ENCODE measurements at places on chromosomes 1 and 21. TPM values are rescaled to one million over a fixed set of nuclear protein-coding genes. Genes with fewer than 3 reads are reported as not detected.
A peak's percentile ranks its signal among the peaks of the same experiment; 100 is the strongest.

DNA sequence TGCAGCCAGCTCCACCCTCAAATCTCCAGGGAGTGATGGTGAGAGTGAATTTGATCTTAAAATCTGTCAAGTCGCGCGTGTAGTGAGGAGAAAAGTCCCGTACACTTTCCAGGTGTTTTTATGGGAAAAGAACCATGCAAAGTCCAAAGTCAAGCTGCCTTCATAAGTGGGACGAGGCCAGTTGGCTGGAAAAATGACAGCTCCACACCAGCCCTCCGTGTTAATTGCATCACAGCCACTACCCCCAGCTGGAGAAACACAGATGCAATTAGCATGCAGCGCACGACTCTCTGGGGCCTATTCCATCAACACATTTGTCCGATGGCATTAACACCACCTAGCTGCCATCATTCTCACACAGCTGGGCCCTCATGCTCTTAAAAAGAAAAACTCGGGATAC lies 68.4 kb downstream of the KLHDC7A start:
- H3K4me3 ChIP-seq = no peak overlapping the region
- H3K27me3 ChIP-seq = no peaks in the 10 kb centered on the region
- H3K36me3 ChIP-seq = no peaks in the 10 kb centered on the region
- H3K4me1 ChIP-seq = no peaks in the 10 kb centered on the region
- DNase-seq = no peak
- H3K27ac ChIP-seq = no peak overlapping the region

DNA sequence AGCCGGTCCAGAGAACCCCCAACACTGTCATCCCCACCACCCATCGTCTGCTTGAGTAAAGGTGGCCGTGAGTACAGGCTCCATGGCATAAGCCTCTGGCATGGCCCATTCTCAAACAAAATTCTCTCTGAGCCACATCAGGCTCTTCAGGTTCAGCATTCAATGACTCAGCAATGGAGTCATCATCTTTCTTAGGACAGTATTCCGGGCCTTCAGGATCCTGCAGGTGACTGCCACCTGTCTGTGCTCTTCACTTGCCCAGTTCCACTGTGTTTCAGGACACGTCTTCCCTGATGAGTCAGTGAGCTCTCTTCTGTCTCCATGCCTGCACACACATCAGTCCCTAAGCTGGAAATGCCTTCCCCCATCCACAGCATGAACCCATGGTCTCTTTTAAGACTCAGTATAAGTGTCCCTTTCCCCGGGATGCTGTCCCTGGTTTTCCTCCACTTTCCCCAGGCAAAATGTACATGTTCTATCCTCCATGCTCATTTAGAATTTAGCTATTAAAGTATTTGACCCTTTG lies 81.1 kb upstream of the FGGY start:
- no peak for DNase-seq
- no peaks in the 10 kb centered on the region for H3K27me3 ChIP-seq
- H3K27ac ChIP-seq = no peak overlapping the region
- H3K4me1 ChIP-seq = no peaks in the 10 kb centered on the region
- no peaks in the 10 kb centered on the region for H3K36me3 ChIP-seq
- H3K4me3 ChIP-seq = no peak overlapping the region

DNA sequence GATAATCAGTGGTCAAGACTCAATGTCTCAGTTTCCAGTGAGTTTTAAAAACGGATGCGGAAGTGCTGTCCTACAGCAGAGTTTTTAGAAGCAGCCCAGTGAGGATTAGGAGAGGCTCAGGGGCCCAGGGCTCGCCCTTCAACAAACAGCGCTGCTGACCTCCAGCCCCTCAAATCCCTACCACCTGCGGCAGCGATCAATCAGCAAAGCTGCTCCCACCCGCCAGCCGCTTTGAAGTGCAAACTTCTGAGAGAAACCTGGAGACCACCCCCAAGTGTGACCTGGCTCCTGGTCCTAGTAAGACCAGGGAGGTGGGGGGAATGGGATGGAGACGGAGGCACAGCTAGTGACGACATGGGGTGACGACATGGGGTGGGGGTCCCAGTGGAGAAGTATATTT lies 14.4 kb downstream of the ZBTB17 start:
- H3K36me3 ChIP-seq = no peaks in the 10 kb centered on the region
- H3K4me3 ChIP-seq = no peak overlapping the region
- peaks cover 43% of the 10 kb centered on the region for H3K4me1 ChIP-seq
- H3K27me3 ChIP-seq = no peaks in the 10 kb centered on the region

- H3K36me3 ChIP-seq = no peaks in the 10 kb centered on the region
- H3K27ac ChIP-seq = no peak overlapping the region
- H3K27me3 ChIP-seq = no peaks in the 10 kb centered on the region
- no peak overlapping the region for H3K4me3 ChIP-seq
These were observed 142.0 kb upstream of the ATP1B1 start for GRCh38 chr1:168964478-168964877.

- H3K27ac ChIP-seq = no peak overlapping the region
- no peak overlapping the region for H3K4me3 ChIP-seq
- H3K4me1 ChIP-seq = no peaks in the 10 kb centered on the region
- no peaks in the 10 kb centered on the region for H3K36me3 ChIP-seq
- no peaks in the 10 kb centered on the region for H3K27me3 ChIP-seq
These were observed 161.9 kb downstream of the FOXD2 start for GRCh38 chr1:47599777-47600176.

GRCh38 chr1:198643808-198644207 lies 5.0 kb downstream of the PTPRC start:
- no peak overlapping the region for H3K4me3 ChIP-seq
- H3K4me1 ChIP-seq = peaks cover 8% of the 10 kb centered on the region
- H3K27me3 ChIP-seq = no peaks in the 10 kb centered on the region
- H3K36me3 ChIP-seq = no peaks in the 10 kb centered on the region
- no peak overlapping the region for H3K27ac ChIP-seq

DNA sequence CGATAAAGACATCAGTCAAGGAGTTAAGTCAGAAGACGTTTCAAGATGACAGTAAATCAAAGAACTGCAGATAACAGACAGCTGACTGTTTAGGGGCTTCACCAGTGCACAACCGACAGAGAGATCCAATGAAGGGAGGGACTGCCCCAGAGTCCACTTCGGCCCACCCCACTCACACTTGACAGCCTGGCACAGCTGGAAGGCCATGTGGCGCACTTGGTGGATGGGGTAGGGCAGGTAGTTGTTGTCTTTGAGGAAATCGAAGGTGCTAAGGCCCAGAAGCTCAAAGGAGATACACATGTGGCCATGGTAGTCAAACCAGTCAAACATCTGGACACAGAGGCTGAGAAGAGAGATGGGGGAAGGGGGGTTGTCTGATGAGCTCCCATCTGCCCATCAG lies 4.4 kb upstream of the SCAMP3 start:
- no peak for DNase-seq
- H3K27ac ChIP-seq = no peak overlapping the region
- no peak overlapping the region for H3K4me3 ChIP-seq
- peaks cover 68% of the 10 kb centered on the region for H3K36me3 ChIP-seq

- H3K36me3 ChIP-seq = no peaks in the 10 kb centered on the region
- no peak overlapping the region for H3K4me3 ChIP-seq
- peaks cover 29% of the 10 kb centered on the region for H3K27me3 ChIP-seq
- H3K4me1 ChIP-seq = 0 out of 2 replicates have a peak, but pooled peaks cover 3% of the 10 kb centered on the region
These were observed 983 bp downstream of the PADI2 start for GRCh38 chr1:17118268-17118667.

DNA sequence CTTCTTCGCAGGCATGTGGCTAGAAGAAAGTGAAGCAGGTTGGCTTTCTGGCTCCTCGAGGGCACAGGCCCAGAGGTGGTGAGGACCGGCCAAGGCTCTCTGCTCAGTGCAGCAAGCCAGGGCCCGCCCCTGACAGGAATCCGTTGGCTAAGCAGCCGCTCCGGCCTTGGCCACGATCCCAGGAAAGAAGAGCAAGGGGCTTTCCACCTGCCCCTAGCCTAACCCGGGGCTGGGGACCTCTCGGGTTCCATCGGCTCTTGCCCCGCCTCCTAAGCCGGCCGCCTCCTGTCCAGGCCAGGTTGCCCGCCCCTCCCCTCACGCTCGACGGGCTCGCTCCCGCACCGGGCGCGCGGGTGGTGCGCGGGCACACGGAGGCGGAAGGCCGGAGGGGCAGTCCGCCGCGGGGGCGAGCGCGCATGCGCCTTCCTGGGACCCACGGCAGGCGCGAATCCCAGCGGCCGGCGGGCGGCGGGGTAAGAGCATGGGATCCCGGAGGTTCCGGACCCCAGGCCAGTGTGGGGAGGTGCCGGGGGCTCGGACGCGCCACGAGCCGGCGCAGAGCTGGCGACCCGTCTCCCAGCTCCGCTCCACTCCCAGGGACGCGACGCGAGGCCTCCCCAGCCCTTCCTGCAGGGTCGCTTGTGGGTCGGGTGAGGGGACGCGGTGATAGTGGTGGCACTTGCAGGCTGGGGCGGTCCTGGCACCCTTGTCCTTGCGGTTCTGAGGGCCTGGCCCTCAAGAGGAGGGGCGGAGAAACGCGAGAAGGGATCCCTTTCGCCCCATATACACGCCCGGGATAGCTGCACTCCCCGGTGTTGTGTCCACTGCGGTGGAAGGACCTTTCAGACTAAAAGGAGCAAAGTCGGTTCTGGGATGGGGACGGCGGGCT lies at the start of gene ALG6:
Gene ALG6 (plus strand): TSS at position 413 of the 889 bp plus-strand sequence. CDS start 3,351 bp downstream, outside the sequence.
- peak within 1 kb of the TSS; percentile 91 for H3K4me3 ChIP-seq
- DNase-seq = peak; percentile 94
- H3K36me3 ChIP-seq = no peaks in the 10 kb centered on the region
- peak within 1 kb of the TSS; percentile 12 for H3K27ac ChIP-seq

DNA sequence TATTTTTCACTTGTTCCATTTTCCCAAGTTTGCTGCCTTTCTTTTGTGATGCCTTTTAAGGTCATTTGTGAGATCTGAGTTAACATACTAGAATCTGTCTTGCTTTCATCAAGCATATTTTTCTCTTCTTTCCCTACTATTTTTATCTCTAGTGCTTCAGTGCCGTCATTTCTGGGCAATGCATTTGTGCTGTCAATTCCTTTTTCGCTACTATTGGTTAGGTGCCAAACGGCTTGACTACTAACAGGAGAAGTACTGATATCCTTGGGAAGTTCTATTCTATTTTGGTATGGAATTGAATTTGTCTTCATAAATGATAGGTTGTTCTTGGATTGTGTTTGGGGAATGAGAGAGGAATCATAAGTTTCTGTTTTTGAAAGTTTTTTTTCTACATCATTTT lies 42.2 kb downstream of the LRRC53 start:
- H3K27ac ChIP-seq = no peak overlapping the region
- no peaks in the 10 kb centered on the region for H3K36me3 ChIP-seq
- peaks cover 4% of the 10 kb centered on the region for H3K27me3 ChIP-seq
- H3K4me3 ChIP-seq = no peak overlapping the region

DNA sequence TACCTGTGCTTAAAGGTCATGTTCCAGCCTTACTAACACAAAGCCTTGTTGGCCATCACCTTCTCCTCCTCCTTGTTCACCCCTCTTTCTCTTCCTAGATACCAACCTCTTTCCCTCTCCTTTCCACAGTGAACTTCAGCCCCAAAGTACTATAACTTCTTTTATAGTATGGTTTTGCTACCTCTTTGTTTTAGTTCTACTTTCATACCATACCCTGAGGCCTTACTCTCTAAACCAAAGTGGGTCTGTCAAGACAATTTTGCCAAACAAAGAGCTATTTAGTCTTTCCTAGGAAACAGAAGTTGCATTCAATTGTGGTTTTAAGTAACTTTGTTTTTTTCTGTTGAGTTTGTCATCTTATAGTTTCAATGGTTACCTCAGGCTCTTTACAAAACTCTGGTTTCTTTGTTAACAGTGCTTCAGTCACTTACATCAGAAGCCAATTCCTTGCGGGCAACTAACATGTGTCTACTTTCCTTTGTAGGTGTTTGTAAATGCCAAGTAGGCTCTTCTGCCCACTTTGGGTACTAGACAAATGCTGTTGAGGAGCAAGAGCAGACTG lies 623.9 kb upstream of the PKN2 start:
- no peak for DNase-seq
- H3K27me3 ChIP-seq = no peaks in the 10 kb centered on the region
- no peak overlapping the region for H3K4me3 ChIP-seq
- no peak overlapping the region for H3K27ac ChIP-seq
- H3K4me1 ChIP-seq = peaks cover 8% of the 10 kb centered on the region

- H3K4me1 ChIP-seq = no peaks in the 10 kb centered on the region
- H3K27me3 ChIP-seq = peaks cover 4% of the 10 kb centered on the region
- H3K4me3 ChIP-seq = no peak overlapping the region
These were observed 102.5 kb upstream of the TARDBP start for GRCh38 chr1:10909697-10910680.

GRCh38 chr1:48552420-48552819 lies 80.4 kb upstream of the SPATA6 start:
- no peak overlapping the region for H3K4me3 ChIP-seq
- H3K27me3 ChIP-seq = no peaks in the 10 kb centered on the region
- no peak for DNase-seq
- H3K27ac ChIP-seq = no peak overlapping the region

GRCh38 chr1:93679546-93679945 lies 2.1 kb downstream of the BCAR3 start:
- H3K36me3 ChIP-seq = peaks cover 20% of the 10 kb centered on the region
- DNase-seq = no peak
- peak overlapping the region; percentile 88 for H3K4me3 ChIP-seq
- peaks cover 62% of the 10 kb centered on the region for H3K4me1 ChIP-seq
- peak overlapping the region; percentile 92 for H3K27ac ChIP-seq

GRCh38 chr1:8810987-8811386 lies 6.5 kb downstream of the RERE start:
- H3K4me1 ChIP-seq = peaks cover 37% of the 10 kb centered on the region
- H3K4me3 ChIP-seq = no peak overlapping the region
- no peaks in the 10 kb centered on the region for H3K36me3 ChIP-seq
- no peaks in the 10 kb centered on the region for H3K27me3 ChIP-seq

- H3K36me3 ChIP-seq = no peaks in the 10 kb centered on the region
- no peak for DNase-seq
- no peak overlapping the region for H3K27ac ChIP-seq
These were observed 116.4 kb downstream of the GLIS1 start for GRCh38 chr1:53622531-53622930.

GRCh38 chr1:37453647-37454046 lies 20.7 kb upstream of the ZC3H12A start:
- H3K27me3 ChIP-seq = no peaks in the 10 kb centered on the region
- H3K27ac ChIP-seq = no peak overlapping the region
- no peaks in the 10 kb centered on the region for H3K36me3 ChIP-seq
- peaks cover 10% of the 10 kb centered on the region for H3K4me1 ChIP-seq

- no peak overlapping the region for H3K4me3 ChIP-seq
- H3K36me3 ChIP-seq = no peaks in the 10 kb centered on the region
- peaks cover 80% of the 10 kb centered on the region for H3K27me3 ChIP-seq
- no peak overlapping the region for H3K27ac ChIP-seq
These were observed 8.8 kb upstream of the TSPEAR start for GRCh38 chr21:44720170-44720569.

- no peak overlapping the region for H3K27ac ChIP-seq
- no peak for DNase-seq
- no peaks in the 10 kb centered on the region for H3K4me1 ChIP-seq
- H3K27me3 ChIP-seq = no peaks in the 10 kb centered on the region
These were observed 290.4 kb downstream of the OLFM3 start for GRCh38 chr1:101706366-101706765.

Gene MPL
- not detected for polyA plus RNA-seq

Gene SPRR1A
- polyA plus RNA-seq = not detected

Gene GUCA2B
- not detected for polyA plus RNA-seq

All from GM23248 (cell line).